ENCODE measurements at places on chromosomes 4 and X. TPM values are rescaled to one million over a fixed set of nuclear protein-coding genes. Genes with fewer than 3 reads are reported as not detected.
A peak's percentile ranks its signal among the peaks of the same experiment; 100 is the strongest.

The CCDC160 gene
- not detected for total RNA-seq

The OTUD4 gene
- 57.2 TPM for total RNA-seq

The MAGEA1 gene
- not detected for total RNA-seq

The SYNPO2 gene
- 313 TPM for total RNA-seq

The GEMIN8 gene
- 23.7 TPM for total RNA-seq

The FAT4 gene
- 53.6 TPM for total RNA-seq

The GSPT2 gene
- total RNA-seq, result 3.1 TPM

The SLC7A11 gene
- total RNA-seq, result 0.99 TPM

The PTPN13 gene
- 18.6 TPM for total RNA-seq

The CWH43 gene
- total RNA-seq, result not detected

DNA sequence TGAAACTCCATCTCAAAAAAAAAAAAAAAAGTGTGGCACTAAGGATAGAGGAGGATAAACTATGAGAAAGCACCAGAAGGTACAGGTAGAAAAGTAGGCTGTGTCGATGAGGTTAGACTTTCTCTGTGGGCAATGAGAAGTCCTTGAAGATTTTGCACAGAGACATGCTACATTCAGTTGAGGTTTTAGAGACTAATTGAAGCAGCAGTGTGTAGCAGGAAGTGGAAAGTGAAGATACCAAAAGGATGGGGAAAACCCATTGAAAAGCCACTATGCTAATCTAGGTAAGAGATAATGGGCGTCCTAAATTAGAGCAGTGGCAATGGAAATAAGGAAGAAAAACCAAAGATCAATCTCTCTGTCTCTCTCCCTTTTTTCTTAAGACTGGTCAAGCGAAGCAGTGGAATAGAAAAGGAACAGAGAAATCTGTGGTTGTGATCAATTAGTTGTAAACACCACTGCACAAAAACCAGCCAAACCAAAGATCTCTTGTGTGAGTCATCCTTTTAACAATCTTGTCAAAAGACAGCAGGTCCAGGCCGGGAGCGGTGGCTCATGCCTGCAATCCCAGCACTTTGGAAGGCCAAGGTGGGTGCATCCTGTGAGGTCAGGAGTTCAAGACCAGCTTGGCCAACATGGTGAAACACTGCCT is 3.5 kb downstream of the SPINK2 start:
- H3K27me3 ChIP-seq, result no peaks in the 10 kb centered on the region

- no peak overlapping the region for H3K27ac ChIP-seq
- H3K4me1 ChIP-seq, result no peaks in the 10 kb centered on the region
- no peak for DNase-seq
Observed at GRCh38 chr4:111187108-111187507, 564.2 kb upstream of the PITX2 start.

DNA sequence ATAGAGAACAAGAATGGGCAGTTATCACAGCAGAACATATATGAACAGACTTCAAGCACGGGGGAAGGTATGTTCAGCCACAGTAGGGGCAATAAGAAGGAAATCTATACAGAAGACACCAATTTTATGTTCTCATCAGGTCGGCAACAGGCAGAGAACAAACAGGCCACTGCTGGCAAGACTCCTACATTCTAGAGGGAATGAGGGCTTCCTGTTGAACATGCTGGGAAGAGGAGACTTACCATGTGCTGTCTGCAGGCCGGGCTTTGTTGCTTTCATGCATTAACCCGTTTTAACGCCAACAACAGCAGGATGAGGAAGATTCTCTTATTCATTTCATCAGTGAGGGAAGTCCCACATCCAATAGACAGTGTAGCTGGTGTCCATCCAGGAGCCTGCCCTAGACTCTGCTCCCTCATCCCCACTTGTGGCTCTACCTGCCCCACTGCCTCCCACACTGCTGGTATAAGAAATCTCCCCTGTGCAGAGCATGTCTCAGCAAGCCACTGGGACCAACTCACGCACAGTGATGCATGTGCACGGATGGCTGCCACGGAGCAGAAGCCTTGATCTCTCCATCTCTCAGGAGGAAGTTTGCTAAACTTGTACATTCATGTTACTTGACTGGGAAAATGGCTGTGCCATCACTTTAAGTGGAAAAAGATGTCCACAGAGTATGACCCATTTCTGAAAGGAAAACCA is 84.5 kb downstream of the ACOX3 start:
- no peaks in the 10 kb centered on the region for H3K27me3 ChIP-seq
- DNase-seq, result no peak
- H3K4me1 ChIP-seq, result peaks cover 14% of the 10 kb centered on the region

- no peak for DNase-seq
- no peak overlapping the region for H3K27ac ChIP-seq
- H3K4me3 ChIP-seq, result no peak overlapping the region
- H3K27me3 ChIP-seq, result no peaks in the 10 kb centered on the region
- no peaks in the 10 kb centered on the region for H3K36me3 ChIP-seq
- H3K4me1 ChIP-seq, result peaks cover 11% of the 10 kb centered on the region
Observed at GRCh38 chrX:31117266-31117665, 45.4 kb upstream of the FTHL17 start.

GRCh38 chrX:40471965-40472648 is 108.7 kb upstream of the ATP6AP2 start:
- H3K27me3 ChIP-seq, result no peaks in the 10 kb centered on the region
- no peak overlapping the region for H3K27ac ChIP-seq
- peak overlapping the region; percentile 38 for H3K4me3 ChIP-seq
- no peaks in the 10 kb centered on the region for H3K36me3 ChIP-seq
- H3K4me1 ChIP-seq, result no peaks in the 10 kb centered on the region

GRCh38 chrX:111375747-111376146 is 36.2 kb downstream of the DCX start:
- no peak for DNase-seq
- no peaks in the 10 kb centered on the region for H3K36me3 ChIP-seq
- no peak overlapping the region for H3K27ac ChIP-seq

DNA sequence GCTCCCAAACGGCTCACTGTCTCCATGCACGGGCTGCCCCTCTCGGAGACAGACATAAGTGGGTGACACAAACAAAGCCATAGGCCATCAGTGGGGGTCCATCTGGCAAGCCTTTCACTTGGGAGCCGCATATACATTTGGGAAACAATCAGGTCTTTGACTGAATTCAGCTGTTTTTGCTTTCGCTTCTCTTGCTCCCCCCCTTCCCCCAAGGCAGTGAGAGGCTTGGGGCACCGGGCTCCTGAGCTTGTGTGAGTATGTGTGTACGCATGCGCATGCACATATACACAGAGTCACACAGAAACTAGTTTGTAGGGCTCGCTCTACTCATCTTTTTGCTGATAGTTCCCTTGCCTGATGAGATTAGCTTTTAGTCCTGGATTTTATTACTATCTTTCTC is 284.4 kb downstream of the AFF2 start:
- H3K4me1 ChIP-seq, result no peaks in the 10 kb centered on the region
- no peaks in the 10 kb centered on the region for H3K36me3 ChIP-seq
- DNase-seq, result no peak
- no peak overlapping the region for H3K4me3 ChIP-seq
- no peak overlapping the region for H3K27ac ChIP-seq

- H3K4me1 ChIP-seq, result peaks cover 5% of the 10 kb centered on the region
- H3K36me3 ChIP-seq, result no peaks in the 10 kb centered on the region
- H3K27ac ChIP-seq, result peak overlapping the region; percentile 61
- peak overlapping the region; percentile 80 for H3K4me3 ChIP-seq
Observed at GRCh38 chrX:118115953-118116712, 477 bp downstream of the KLHL13 start.

GRCh38 chr4:40630335-40631021 is 814 bp upstream of the RBM47 start:
- no peaks in the 10 kb centered on the region for H3K36me3 ChIP-seq
- no peak for DNase-seq
- H3K4me1 ChIP-seq, result peaks cover 8% of the 10 kb centered on the region
- no peaks in the 10 kb centered on the region for H3K27me3 ChIP-seq
- peak overlapping the region; percentile 5 for H3K27ac ChIP-seq
- H3K4me3 ChIP-seq, result peak overlapping the region; percentile 75

GRCh38 chr4:159014859-159015258 is 88.0 kb upstream of the RAPGEF2 start:
- DNase-seq, result no peak
- H3K4me3 ChIP-seq, result no peak overlapping the region
- no peak overlapping the region for H3K27ac ChIP-seq
- H3K4me1 ChIP-seq, result peaks cover 12% of the 10 kb centered on the region
- H3K36me3 ChIP-seq, result no peaks in the 10 kb centered on the region

- no peak overlapping the region for H3K4me3 ChIP-seq
- no peaks in the 10 kb centered on the region for H3K36me3 ChIP-seq
- no peak overlapping the region for H3K27ac ChIP-seq
- no peak for DNase-seq
Observed at GRCh38 chr4:69120870-69121269, 24.6 kb downstream of the UGT2B7 start.

GRCh38 chrX:149060921-149061320 is 444.2 kb downstream of the IDS start:
- H3K36me3 ChIP-seq, result no peaks in the 10 kb centered on the region
- no peaks in the 10 kb centered on the region for H3K4me1 ChIP-seq

DNA sequence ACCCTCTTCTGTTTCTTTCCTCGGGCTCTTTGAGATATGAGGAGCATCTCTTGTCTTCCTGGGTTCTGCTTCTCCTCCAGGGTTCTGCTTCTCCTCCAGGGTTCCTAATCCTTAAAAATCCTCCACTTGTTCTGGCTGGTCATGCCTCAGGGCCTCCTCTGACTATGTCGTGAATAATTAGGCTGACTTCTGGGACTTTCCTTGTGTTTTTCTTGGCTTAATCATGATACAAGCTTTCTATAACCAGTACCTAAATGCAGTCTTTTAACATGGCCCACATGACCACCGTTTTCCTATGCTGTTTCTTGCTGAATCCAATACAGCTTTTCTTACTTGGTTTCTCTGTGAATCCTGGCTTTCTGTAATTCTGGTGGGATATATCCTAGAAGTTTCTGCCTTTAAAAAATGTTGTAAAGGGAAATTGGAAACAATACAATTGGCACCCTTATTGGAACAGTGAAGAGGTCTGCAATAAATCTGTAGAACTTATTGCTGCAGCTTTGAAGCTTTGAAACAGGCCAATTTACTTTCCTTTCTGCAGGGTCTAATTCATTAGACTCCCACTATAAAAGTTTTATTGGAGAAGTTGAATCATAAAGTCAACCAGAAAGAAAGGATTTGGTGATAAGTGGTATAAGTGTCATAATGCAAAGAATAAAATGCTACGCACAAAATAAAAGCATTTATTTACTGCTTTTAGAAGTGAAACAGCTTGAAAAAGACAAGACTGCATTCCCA is 213.1 kb downstream of the UGT8 start:
- no peaks in the 10 kb centered on the region for H3K36me3 ChIP-seq
- no peaks in the 10 kb centered on the region for H3K27me3 ChIP-seq
- no peak overlapping the region for H3K4me3 ChIP-seq
- no peaks in the 10 kb centered on the region for H3K4me1 ChIP-seq

- no peak for DNase-seq
- no peak overlapping the region for H3K27ac ChIP-seq
- H3K36me3 ChIP-seq, result no peaks in the 10 kb centered on the region
- no peak overlapping the region for H3K4me3 ChIP-seq
- no peaks in the 10 kb centered on the region for H3K27me3 ChIP-seq
Observed at GRCh38 chrX:134600714-134601113, 57.6 kb downstream of the PLAC1 start.

Data from thoracic aorta (tissue), 2 donors.